ENCODE measurements at places on chromosomes 2 and 18.

- no peak for DNase-seq
These were observed 323.7 kb downstream of the LRRTM1 start for GRCh38 chr2:79980816-79981215.

DNA sequence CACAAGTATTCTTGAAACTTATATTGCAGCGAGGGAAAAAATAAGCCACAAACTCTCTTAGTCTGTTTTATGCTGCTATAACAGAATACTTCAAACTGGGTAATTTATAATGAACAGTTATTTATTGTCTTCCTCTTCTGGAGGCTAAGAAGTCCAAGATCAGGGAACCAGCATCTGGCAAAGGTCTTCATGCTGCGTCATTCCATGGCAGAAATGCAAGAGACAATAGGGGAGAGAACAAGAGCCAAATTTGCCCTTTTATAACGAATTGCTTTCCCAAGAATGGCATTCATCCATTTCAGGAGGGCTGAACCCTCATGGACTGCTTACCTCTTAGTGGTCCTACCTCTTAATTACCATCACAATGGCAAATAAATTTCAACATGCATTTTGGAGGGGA is 46.5 kb downstream of the MAPRE2 start:
- DNase-seq = no peak

DNA sequence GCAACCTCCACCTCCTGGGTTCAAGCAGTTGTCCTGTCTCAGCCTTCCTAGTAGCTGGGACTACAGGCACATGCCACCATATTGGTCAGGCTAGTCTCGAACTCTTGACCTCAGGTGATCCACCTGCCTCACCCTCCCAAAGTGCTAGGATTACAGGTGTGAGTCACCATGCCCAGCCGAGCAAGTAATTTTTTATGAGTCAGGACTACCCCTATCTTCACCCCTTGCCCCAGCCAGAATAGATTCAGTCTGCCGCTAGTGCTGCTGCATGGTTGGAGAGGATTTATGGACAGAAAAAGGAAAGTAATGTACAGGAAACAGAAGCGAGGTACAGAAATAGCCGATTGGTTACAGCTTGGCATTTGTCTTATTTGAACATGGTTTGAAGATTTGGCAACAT is 48.9 kb downstream of the BMPR2 start:
- no peak for DNase-seq

DNA sequence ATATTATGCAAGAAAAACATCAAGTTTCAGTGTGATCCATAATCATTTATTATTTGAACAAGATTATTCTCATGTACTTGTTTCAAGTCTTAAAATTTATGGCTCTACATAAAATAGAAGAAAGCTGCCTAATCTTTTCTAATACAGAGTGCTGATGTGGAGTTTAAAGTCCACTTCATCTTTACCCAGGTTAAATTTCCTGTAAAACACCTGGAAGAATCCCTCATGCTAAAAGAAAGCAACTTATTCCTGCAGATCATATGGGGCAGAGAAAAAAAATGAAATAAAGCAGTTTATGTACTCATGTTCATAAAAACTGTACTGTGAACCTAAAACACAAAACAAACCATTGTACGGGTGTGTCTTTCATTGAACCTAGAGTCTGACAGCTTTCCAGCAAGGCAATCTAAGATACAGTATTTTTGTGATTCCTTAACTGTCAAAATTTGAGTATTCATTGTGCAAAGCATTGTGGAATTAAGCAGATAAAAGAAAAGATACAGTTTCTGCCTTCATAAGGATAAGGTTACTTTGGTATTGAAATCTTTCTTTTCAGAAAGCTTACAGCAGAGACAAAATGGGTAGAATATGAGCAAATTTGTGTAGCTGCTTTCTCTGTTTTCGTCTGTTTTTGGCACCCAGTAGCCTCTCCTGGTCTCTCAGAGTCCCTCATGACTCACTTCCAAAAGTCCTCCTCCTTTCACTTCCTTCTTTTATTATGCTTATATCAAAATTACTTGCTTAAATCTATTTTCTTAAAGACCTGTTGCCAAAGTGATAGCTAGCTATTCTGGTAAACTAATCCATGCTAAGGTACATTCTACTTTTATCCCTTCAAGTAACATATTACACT is 26.9 kb upstream of the GLS start:
- no peak for DNase-seq

GRCh38 chr2:19600506-19600905 is 242.1 kb upstream of the OSR1 start:
- no peak for DNase-seq

- DNase-seq = peak; percentile 35
These were observed 732 bp upstream of the ANXA4 start for GRCh38 chr2:69741229-69741574.

GRCh38 chr2:141611176-141611571 is 519.6 kb downstream of the LRP1B start:
- DNase-seq = no peak

GRCh38 chr18:46397174-46397573 is 259.8 kb downstream of the LOXHD1 start:
- no peak for DNase-seq

- DNase-seq = no peak
These were observed 15.3 kb downstream of the CNOT11 start for GRCh38 chr2:101267671-101268656.

DNA sequence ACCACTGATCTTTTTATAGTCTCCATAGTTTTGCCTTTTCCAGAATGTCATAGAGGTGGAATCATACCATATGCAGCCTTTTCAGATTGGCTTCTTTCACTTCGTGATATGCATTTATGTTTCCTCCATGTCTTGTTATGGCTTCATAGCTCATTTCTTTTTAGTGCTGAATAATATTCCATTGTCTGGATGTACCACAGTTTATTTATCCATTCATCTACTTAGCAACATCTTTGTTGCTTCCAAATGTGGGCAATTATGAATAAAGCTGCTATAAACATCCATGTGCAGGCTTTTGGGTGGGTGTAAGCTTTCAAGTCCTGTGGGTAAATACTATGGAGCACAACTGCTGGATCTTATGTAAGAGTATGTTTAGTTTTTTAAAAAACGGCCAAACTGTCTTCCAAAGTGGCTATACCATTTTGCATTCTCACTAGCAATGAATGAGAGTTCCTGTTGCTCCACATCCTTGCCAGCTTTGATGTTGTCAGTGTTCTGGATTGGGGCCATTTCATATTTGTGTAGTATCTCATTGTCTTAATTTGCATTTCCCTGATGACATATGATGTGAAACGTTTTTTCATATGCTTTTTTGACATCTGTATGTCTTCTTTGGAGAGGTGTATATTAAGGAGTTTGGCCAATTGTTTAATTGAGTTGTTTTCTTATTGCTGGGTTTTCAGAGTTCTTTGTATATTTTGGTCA is 20.6 kb downstream of the STPG4 start:
- no peak for DNase-seq

DNA sequence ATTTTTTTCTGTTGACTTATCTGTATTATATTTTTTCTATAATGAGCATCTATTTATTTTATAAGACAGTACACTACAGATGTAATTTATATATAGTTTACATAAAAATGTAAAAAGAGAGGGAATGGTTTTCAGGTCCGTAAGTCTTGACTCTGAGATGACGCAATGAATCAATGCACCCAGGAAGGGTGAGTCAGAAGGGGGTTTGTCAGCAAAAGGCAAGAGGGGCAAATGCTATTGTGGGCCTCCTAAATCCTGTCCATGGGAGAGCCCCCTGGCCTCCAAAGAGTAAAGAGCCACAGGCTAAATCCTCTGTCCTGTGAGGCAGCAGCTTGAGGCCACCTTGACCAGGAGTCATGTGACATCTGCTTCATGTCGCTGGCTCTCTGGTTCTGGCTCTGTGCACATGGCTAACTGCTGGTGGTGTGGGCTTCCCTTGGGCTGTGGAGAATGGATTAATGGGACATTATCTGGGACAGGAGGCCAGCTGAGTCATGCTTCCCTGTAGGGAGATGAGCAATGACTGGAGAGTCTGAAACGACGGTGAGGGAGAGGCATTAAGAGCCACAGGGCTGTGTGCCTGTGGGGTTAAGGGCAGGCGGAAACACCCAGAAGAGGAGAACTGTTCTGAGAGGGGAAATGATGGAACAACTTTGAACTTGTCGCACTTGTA is 22.8 kb upstream of the ASB18 start:
- DNase-seq = no peak

DNA sequence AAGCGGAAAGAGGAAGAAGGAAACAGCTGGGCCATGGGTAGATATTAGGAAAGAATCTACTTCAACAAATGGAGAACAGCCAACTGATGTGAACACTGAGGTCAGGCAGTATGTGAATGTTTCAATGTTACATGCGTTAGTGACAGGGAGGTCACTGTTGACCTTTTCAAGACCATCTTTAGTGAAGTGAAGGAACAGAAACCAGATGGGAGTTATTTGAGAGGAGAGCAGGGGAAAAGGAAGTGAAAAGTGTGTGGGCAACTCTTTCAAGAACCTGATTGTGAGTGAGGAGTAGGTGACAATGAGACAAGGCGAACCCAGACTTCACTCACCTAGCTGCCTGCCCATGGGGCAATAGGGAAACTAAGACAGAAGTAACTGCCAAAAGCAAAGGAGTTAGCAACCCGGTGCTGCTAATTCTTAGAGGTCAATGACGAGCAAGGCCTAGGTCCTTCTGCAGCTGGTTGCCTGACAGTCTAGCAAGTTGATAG is 67.0 kb downstream of the SP3 start:
- DNase-seq = no peak

DNA sequence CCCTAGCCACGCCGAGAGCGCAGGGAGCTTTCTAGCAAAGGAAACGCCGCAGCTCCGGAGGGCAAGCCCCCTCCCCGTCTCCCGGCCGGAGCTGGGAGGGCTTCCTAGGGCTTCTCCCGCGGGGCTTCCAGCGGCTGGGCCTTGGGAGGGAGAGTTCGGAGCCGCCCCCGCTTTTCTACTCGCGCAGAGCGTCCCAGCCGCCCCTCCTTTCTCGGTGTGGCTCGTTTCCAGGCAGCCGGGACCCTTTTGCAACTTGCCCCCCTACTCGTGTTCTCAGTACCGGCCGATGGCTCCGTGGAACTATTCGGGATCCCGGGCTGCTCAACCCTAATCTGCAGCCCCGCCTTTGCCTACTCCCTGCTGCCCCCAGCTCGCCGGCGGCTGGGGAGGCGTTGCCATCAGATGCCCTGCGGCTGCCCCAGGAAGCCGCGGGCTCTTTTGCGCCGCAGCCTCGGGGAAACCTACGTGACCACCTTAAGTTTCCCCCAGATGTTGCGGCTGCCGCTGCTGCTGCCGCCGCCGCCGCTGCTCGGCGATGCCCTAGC is 1.5 kb upstream of the NR4A2 start:
- no peak for DNase-seq

Data from non-pigmented ciliary epithelial cell (primary cell).